ENCODE measurements at places on chromosomes 12 and 14. TPM values are rescaled to one million over a fixed set of nuclear protein-coding genes. Genes with fewer than 3 reads are reported as not detected.

The DPY19L2 gene
- polyA plus RNA-seq: 0.31 TPM

The NTF3 gene
- 6.2 TPM for polyA plus RNA-seq

The GPR84 gene
- not detected for polyA plus RNA-seq

The CLEC6A gene
- polyA plus RNA-seq: not detected

The RNASE7 gene
- not detected for polyA plus RNA-seq

The RAD9B gene
- polyA plus RNA-seq: 0.22 TPM

The APAF1 gene
- polyA plus RNA-seq: 6.8 TPM

The SLC10A1 gene
- not detected for polyA plus RNA-seq

The LRFN5 gene
- polyA plus RNA-seq: 0.43 TPM

The AKAP6 gene
- 4.8 TPM for polyA plus RNA-seq

The DCP1B gene
- 18.1 TPM for polyA plus RNA-seq
